GM20000 (cell line): ENCODE measurements at places on chromosomes 16 and 17.

DNA sequence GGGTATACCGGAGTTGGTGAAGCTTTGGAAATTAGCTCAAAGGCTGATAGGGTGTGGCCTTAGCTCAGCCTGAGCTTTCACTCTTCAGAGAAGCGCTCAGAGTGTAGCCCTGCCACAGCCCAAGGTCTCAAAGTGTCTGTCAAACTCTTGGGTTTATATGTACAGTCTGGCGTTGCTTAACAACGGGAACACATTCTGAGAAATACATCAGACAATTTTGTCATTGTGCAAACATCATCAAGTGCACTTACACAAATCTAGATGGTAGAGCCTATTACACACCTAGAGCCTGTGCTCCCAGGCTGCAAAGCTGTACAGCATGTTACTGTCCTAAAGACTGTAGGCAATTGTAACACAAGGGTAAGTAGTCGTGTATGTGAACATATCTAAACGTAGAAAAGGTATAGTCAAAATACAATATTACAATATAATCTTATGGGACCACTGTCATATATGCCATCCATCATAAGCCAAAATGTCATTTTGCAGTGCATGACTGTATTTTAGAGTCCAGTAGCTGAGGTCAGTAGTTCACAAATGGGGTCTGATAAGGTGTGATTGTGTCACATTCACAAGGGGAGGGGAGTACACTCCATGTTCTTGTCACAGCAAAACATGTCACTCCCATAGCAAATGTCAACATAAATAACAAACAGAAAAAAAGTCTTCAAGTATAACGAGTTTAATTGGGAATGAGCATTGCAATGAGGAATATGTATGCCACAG lies 20.6 kb downstream of the CHAD start:
- DNase-seq, result no peak

DNA sequence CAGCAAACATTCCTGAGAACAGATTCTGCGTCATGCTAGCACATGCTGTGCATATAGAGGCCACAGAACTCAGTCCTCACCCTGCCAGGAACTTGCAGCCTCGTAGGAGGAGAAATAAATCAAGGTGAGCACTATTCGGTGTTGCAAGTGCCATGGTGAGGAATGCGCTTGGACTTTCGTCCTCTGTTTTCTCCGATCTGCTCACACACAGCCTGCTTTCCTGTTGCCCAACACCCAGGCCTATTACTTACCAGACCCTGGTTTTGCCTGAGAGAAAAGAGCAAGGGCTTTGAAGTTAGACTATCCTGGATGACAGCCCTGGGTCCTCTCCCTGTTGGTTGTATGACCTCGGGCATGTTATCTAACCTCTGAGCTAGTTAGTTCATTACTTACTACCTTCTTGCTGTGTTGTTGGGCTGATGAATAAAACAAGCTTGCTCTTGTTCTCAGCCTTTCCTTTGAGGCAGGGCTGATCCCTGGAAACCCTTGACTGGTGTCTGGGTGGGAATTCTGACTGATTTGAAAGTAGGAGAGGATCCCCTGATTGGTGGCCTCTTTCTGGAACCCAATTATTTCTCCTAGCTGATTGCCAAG lies 2.9 kb downstream of the ACSF2 start:
- DNase-seq, result no peak

GRCh38 chr16:71722801-71723536 lies 1.5 kb downstream of the PHLPP2 start:
- peak; percentile 73 for DNase-seq

GRCh38 chr17:34285286-34285792 lies at the start of gene CCL11:
TSS of gene CCL11 (plus strand) at chr17:34285742. CDS start at chr17:34285809, 67 bp downstream.
- no peak for DNase-seq

DNA sequence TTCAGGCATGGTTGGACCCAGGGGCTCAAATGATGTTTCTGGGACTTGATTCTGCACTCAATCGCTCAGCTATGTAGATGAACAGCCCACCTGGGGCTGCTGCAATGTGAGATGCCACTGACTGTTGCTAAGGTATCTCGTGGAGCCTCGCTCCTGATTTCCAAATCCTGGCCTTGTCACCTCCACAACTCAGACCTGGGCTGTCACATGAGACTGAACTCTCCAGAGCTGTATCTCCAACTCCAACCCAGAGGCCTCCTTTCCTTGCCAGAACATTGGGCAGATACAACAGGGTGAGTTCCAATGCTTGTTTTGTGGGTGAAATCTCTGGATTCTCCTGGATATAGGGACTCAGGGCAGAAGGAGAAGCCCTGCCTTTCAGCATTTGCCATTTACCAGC lies 79.5 kb downstream of the GNAO1 start:
- DNase-seq, result no peak

GRCh38 chr17:20228410-20228809 lies 219.3 kb downstream of the SPECC1 start:
- no peak for DNase-seq

DNA sequence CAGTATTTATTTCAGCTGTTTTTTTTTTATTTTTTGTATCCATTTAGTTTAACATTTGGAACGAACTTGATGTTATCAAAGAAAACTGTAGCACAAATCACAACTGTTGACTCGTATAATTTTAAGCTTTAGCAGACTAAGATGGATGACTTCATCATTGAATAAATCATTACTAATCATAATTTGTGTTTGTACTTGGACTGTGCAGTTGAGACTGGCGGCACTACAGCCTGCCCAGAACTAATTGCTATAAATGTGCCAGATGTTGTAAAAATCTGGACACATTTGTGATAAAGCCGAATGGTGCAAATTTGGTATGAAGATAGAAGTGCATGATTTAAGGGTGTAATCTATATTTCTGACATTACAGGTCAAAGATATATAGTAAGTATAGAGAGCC lies 897.7 kb upstream of the CDH8 start:
- DNase-seq, result no peak

GRCh38 chr17:72588961-72589360 lies 468.1 kb downstream of the SOX9 start:
- DNase-seq, result no peak

DNA sequence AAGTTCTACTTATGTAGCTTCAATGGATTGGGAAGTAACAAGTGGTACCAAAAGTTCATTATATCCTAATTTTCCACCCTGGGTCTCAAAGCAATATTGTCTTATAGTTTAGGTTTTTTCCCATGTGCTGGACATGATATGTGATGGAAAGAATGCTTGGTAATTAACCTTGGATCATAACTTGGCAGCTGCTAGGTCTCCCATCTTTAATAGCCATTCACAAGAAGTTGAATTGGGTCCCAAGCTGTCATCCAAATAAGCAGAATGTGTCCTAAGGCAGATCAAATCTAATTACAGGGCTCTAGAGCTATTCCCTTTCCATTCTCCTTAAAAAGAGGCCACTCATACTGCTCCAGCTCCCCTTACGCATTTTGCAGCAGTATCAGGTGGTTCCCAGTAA lies 44.7 kb upstream of the KCNJ16 start:
- no peak for DNase-seq

- DNase-seq, result no peak
These were observed 7.4 kb upstream of the CD300LD start for GRCh38 chr17:74599448-74599939.
